ENCODE measurements at places on chromosomes 5 and 9.

- no peak overlapping the region for H3K4me3 ChIP-seq
- DNase-seq: no peak
- H3K27ac ChIP-seq: no peak overlapping the region
- no peaks in the 10 kb centered on the region for H3K4me1 ChIP-seq
- no peaks in the 10 kb centered on the region for H3K36me3 ChIP-seq
Observed at GRCh38 chr5:39148983-39149534, 70.3 kb downstream of the FYB1 start.

- H3K36me3 ChIP-seq: peaks cover 49% of the 10 kb centered on the region
Observed at GRCh38 chr9:120837921-120838320, 4.8 kb downstream of the PSMD5 start.

GRCh38 chr9:32644698-32645097 lies 9.2 kb upstream of the TAF1L start:
- no peak overlapping the region for H3K27ac ChIP-seq
- no peak for DNase-seq
- no peaks in the 10 kb centered on the region for H3K27me3 ChIP-seq
- H3K4me1 ChIP-seq: no peaks in the 10 kb centered on the region

DNA sequence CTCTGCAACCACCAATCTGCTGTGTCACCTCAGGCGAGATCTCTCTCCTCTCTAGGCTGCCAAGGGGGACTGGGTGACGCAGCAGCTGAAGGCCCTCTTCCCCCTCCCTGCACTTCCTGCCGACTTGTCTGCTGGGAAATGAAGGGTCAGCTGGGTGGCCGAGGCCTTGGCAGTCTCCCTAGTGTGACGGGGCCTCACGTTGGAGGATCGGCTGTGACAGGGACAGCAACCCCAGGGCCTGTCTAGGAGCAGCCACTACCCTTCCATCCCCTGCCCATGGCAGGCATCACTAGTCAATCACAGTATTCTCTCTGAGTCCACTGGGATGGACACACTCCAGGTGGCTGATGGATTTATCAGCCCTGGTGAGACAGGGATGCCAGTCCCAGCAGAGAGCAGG lies 107.3 kb upstream of the SARDH start:
- no peaks in the 10 kb centered on the region for H3K4me1 ChIP-seq
- DNase-seq: no peak
- no peaks in the 10 kb centered on the region for H3K36me3 ChIP-seq

DNA sequence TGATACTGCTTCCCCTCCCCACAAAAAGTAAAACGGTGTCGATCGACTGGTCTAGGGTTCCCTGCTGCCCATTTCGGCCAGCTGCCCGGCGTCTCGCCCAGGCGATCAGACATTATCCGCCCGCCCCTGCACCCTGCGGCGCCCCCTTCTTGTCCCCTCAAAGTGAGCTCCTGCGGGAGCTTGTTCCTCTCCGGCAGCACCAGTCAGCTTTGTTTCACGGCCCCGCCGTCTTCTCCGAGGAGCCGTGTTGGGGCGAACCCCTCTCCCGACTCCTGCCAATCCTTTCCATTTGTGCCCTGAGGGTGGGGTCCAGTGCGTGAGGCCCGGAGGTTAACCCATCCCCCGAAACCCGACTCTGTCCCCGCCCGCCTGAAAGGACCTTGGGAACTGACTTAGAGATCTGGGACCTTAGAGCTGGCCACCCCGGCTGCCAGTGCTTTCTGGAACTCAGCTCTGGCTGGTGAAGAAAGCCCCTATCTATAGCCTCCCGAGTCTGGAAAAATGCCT lies 518 bp downstream of the UBE2B start:
- no peaks in the 10 kb centered on the region for H3K27me3 ChIP-seq
- no peaks in the 10 kb centered on the region for H3K4me1 ChIP-seq
- peaks cover 29% of the 10 kb centered on the region for H3K36me3 ChIP-seq
- DNase-seq: peak; percentile 77
- peak overlapping the region; percentile 97 for H3K27ac ChIP-seq
- peak overlapping the region; percentile 95 for H3K4me3 ChIP-seq

DNA sequence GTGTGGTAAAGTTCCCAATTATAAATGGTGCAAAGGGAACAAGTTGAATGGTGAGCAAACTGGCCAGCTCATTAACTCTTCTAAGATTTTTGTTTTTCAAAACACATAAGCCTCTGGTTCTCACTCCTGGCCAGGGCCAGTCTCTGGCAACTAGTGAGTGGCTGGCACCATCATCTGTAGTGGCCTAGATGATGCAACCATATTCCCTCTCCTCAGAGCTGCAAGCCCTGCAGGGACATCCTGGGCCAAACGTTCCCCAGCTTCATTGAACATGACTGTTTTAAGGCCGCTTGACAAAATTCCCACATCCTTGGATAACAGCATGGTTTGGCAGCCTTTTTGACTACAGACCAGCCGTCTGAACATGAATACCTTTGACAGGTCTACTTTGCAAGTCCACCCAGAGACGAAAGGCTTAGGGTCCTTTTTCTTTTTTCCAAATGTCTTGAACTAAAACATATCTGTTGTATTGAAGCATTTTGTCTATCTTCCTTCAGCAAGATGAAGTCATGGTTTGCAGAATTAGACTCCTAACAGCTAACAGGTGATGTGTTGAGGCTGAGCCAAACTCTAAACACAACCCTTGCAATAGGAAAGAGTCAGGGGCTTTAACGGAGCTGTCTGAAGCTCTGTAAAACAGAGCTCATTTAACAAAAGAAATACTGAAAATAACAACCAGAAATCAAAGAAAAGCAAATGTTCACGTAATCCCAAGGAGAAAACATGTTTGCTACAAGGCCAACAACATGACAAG lies 23.8 kb downstream of the MACROH2A1 start:
- peaks cover 16% of the 10 kb centered on the region for H3K36me3 ChIP-seq
- H3K27ac ChIP-seq: no peak overlapping the region
- H3K4me3 ChIP-seq: no peak overlapping the region
- no peaks in the 10 kb centered on the region for H3K4me1 ChIP-seq
- DNase-seq: no peak
- H3K27me3 ChIP-seq: no peaks in the 10 kb centered on the region

GRCh38 chr9:121770415-121771273 lies 119.2 kb downstream of the DAB2IP start:
- H3K27me3 ChIP-seq: no peaks in the 10 kb centered on the region
- no peak overlapping the region for H3K27ac ChIP-seq
- peaks cover 45% of the 10 kb centered on the region for H3K36me3 ChIP-seq
- no peaks in the 10 kb centered on the region for H3K4me1 ChIP-seq
- H3K4me3 ChIP-seq: no peak overlapping the region

- DNase-seq: no peak
- H3K4me3 ChIP-seq: no peak overlapping the region
- H3K27me3 ChIP-seq: no peaks in the 10 kb centered on the region
- H3K36me3 ChIP-seq: peaks cover 13% of the 10 kb centered on the region
- H3K4me1 ChIP-seq: peaks cover 3% of the 10 kb centered on the region
Observed at GRCh38 chr5:157890836-157891597, 32.1 kb upstream of the CLINT1 start.

GRCh38 chr5:176899296-176899891 lies at the start of gene HK3:
Gene HK3 (minus strand): TSS chr5:176899346. CDS start chr5:176896159, 3,187 bp downstream.
- H3K27me3 ChIP-seq: no peaks in the 10 kb centered on the region
- no peak within 1 kb of the TSS for H3K27ac ChIP-seq
- peaks cover 7% of the 10 kb centered on the region for H3K36me3 ChIP-seq
- H3K4me1 ChIP-seq: no peaks in the 10 kb centered on the region
